ENCODE measurements at places on chromosomes 16 and 17.

- no peak for DNase-seq
Observed at GRCh38 chr17:27811961-27812360, 11.6 kb upstream of the NOS2 start.

GRCh38 chr17:43920500-43921095 is 13.3 kb upstream of the MPP2 start:
- DNase-seq, result no peak

DNA sequence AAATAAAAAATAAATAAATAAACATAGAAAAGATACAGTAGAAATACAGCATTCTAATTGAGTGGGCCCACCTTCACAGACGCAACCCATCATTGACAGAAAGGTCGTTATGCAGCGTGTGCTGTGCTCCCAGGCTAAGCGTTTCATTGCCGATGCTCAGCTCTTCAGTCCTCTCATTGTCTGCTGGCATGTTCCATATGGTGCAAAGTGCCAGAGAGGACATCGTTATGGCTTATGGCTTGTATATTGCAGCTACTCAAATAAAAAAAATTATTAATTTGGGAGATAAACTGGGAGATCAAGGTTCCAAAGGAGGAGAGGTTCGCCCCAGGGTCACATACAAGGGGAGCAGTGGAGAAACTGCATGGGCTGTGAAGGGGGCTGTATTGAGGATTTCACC is 11.3 kb upstream of the UBALD2 start:
- DNase-seq, result no peak

DNA sequence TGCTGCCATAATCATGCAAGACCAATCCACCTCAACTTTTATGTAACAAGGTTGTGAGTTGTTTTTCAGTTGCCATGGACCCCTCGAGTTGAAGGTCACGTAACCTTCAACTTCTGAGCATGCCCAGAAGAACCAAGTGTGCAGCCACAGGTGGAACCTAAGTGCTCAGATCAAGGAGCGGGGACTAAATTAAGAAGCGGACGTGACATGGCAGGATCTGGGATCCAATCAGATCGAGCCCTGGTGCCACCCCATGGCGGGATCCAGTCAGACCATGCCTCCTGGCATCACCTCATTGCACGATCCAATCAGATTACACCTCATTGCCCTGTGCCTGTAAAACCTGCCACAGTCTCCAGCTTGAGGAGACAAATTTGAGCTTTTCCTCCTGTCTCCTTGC is 204.5 kb upstream of the CDH5 start:
- DNase-seq, result no peak

DNA sequence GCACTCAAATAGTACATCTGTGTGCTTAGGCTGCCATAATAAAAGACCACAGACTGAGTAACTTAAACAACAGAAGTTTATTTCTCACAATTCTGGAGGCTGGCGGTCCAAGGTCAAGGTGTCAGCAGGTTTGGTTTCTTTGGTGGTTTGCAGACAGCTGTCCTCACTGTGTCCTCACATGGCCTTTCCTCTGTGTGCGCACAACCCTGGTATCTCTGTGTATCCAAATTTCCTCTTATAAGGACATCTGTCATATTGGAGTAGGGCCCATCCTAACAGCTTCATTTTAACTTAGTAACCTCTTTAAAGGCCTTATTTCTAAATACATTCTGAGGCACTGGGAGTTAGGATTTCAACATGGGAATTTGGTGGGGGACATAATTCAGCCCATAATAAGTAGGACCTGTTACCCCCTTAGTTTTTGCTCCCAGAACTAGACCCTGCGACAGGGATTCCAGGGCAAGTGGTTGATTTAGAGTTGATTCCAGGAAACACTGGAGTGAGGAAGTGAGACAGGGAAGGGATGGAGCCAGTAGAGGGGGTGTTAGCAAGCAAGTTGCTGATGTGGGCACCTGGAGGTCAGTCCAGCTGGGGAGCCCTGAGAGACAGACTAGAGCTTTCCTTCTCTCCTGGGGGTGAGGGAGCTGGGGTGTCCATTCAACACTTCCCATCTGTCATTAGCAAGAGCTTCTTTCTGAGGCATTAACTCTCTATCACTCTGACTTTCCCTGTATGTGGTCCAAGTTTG is 10.9 kb upstream of the ALKBH5 start:
- no peak for DNase-seq

- no peak for DNase-seq
Observed at GRCh38 chr17:17547210-17547764, 44.2 kb downstream of the PEMT start.

GRCh38 chr16:89025636-89026035 is 48.6 kb upstream of the CBFA2T3 start:
- DNase-seq, result no peak

- no peak for DNase-seq
Observed at GRCh38 chr17:51144266-51145022, 8.9 kb upstream of the NME1 start.

DNA sequence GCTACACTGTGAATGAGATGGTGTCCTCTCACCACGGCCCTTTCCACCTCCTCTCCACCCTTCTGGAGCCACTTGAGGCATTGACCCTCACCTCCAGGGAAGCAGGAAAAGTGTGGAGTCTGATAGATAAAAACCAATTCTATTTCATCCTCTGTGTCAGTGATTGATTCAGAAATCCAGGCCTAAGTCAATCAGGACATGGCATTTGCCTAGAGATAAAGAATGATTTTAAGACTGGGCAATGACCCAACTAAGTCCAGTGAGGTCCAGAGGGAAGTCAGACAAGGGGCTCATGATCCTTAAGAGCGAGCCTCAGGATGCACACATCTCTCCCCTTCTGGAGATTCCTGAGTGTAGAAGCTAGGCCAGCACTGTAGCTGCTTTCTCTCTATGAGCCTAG is 41.1 kb upstream of the TNRC6A start:
- DNase-seq, result no peak

DNA sequence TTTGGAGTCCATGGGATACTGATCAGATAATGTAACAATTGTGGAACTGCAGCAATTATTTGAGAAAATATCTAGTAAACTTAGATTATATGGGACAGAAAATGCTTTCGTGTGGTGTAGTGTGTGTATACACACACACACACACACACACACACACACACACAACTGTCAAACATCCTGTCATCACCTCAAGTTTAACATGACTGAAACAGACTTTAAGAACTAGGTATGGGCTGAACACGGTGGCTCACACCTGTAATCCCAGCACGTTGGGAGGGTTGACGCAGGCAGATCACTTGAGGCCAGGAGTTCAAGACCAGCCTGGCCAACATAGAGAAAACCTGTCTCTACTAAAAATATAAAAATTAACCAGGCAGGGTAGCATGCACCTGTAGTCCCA is 544 bp upstream of the EVI2A start:
- no peak for DNase-seq

DNA sequence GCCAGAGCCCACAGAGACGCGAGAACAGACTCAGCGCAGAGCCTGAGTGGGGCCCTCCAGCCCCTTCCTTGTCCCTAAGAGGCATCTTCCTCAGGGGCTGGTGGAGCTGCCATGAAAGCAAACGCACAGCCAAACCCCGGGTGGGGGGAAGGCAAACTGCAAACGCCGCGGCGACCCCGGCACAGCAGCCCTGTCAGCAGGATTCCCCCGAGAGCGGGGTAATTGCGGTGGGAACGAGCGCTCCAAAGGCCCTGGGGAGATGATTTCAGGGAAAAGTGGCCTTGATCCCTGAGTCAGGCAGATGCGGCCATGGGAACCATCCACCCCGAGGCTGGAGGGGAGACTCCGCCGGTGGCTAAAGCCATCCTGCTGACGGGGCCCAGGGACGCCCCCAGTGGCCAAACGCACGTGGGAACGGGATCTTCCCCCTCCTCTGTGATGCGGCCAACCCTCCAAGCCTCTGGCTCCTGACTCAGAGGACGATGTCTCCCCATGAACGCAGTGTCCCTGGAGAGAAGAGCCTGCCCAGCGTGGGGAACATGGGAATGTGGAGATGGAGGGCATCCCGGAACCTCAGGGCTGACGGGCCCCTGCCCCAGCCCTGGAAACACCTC is 25.1 kb downstream of the SLC7A5 start:
- DNase-seq, result no peak

GRCh38 chr16:82300374-82300951 is 130.4 kb upstream of the MPHOSPH6 start:
- no peak for DNase-seq

GRCh38 chr17:64628641-64629040 is 33.5 kb downstream of the SMURF2 start:
- DNase-seq, result no peak

DNA sequence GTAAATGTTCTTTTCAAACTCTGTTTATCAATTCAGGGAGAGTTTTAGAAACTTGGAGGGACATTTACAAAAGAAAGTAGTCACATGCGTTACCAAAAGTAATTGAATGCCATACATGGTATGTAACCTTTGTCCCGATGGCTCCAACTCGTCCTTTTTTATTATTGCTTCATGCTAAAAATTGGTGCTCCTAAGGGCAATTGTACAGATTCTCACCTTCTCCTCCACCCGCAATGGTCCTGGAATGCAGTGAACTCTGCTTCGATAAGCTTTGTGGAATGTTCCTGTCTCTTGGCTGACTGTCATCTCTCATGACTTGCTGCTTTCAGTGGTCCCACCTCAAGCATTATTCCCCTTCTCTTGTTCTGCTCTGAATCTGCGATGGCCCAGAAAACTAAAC is 20.9 kb downstream of the GNAO1 start:
- no peak for DNase-seq

DNA sequence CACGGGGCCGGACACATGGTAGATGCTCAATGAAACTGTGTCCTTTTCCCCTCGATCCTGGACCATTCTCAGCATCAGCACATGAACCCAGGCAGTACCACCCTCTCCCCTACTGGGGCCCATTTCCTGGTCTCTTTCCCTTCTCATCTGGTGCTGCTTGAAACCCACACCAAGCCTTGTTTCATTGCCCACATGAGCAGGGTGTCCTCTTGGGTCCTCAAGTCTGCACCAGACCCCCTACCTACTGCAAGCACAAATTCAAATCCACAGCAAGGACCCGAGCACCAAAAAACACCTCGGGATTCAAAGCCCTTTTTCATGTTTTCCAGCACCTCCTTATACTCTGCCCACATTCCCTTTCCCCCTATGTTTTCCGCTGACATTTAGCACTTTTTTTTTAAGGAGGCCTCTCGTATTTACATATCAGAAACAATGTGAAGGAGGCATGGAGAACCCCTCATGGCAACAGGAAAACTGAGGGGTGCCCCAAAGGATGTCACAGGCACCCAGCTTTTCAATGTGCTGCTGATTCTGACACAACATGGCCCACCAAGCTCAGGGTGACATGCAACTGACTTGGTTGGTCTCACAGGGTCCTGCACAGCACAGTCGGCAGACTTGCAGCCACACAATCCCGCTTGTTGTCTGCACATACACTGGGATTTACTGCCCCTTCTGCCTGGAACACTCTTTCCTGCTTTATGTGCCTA is 4.6 kb upstream of the CCL1 start:
- no peak for DNase-seq

DNA sequence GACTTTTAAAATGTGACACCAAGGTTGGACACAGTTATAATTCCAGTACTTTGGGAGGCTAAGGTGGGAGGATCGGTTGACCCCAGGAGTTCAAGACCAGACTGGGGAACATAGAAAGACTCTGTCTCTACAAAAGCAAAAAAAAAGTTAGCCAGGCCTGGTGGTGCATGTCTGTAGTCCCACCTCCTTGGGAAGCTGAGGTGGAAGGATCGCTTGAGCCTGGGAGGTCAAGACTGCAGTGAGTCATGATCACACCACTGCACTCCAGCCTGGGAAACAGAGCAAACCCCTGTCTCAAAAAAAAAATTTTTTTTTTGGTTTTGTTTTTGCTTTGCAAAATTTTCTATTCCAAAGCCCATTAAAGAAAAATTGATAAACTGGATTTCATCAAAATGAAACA is 281.4 kb downstream of the BCAS3 start:
- peak; percentile 42 for DNase-seq

DNA sequence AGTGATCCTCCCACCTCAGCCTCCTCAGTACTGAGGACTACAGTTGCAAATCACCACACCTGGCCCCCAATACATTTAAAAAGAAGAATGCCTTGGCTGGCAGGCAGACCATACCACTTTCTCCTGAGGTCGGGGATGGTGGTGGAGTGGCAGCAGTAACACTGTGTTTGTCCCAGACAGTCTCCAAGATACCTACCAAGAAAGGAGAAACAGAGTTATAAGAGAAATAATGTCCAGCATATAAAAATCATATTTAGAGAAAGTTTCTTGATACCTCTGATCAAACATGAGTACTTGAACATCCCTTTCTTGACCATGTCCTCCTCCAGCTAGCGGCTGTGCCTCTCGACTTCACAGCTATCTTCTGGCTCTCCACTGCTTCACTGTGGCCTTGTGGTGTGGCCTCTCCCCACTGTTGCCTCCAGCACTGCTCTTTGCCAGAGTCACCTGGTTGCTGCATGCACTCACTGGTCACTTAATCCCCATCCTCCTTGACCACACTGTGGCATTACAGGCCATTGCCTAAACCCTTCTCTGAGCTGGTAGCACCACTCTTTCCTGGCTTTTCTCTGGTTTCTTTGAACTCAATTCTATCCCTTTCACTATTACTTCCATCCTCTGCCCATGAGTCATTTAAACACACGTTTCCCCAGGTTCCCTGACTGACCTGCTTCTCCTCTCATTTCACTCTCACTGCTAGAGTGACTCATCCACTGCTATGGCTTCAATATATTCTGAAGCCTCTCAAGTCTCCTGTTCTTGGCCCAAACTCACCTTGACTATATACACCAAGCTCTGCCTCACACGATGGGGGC is 45.2 kb downstream of the XPO6 start:
- DNase-seq, result peak; percentile 60

DNA sequence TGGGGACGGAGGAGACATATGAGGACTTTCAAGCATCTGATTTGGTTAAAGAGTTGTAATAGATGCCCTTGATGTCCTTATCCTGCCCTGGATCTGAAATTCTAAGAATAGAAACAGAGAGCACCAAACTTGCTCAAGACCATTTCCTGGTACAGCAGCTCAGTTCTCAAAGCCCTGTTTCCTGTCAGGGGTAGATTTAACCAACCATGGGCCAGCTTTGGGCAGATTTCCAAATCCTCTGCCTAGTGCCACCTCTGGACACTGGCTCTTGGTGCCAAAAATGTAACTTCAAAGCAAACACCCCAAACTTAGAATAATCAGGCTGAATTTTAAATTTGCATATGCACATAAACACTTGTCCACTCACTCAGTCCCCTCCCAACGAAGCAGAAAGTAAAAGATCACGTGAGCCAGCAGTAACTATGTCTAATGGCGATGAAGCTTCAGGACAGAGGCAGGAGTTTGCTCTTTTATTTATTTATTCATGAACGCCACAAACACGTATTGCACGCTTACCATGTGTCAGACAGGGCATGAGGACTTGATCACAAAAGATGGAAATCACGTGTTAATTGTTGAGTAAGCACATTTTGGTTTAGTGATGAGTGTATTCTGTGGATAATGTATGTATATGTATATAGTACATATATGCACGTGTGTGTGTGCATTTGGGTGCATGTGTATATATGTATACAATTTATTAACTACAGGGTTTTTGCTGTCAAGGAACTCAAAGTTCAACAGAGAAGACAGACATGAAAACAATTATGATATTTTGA is 23.1 kb upstream of the SDK2 start:
- DNase-seq, result no peak

DNA sequence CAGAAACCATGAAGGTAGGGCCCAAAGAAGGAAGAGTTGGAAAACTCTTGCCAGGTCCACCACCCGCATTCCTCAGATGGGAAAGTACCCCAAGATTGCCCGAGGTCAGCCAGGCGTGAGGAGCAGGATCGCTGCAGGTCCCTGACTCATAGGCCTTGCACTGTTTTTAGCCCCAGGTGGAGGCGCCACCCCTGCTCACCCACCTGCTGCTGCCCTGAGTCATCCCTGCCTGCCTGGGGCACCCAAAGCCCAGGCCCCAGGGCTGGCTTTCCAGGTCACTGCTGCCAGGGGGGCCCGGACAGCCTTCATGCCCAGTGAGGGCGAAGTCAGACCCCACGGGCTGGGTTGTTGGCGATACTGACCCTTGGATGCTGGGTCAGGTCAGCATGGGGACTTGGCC is 100.9 kb downstream of the AMFR start:
- no peak for DNase-seq

Measured in retinal pigment epithelial cell (primary cell).